ENCODE measurements at places on chromosomes 6 and 20.

DNA sequence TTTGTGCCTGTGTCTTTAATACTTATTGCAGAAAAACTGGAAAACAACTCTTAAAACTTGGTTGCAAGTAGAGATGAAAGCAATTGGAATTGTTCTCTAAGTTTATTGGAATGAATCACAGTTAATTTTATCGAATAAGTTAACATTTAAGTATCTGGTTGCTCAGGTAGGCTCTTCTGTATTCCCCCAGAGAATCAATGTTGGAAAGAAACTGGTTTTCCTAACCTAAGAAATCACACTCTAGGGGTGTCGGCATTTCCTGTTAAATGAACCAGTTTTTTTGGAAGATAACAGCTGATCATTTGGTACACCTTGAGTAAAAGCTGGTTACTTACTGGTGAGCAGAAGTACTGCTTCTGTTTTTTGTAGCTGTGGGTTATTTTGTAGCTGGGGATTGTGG lies 5.2 kb downstream of the TFAP2C start:
- DNase-seq = no peak

DNA sequence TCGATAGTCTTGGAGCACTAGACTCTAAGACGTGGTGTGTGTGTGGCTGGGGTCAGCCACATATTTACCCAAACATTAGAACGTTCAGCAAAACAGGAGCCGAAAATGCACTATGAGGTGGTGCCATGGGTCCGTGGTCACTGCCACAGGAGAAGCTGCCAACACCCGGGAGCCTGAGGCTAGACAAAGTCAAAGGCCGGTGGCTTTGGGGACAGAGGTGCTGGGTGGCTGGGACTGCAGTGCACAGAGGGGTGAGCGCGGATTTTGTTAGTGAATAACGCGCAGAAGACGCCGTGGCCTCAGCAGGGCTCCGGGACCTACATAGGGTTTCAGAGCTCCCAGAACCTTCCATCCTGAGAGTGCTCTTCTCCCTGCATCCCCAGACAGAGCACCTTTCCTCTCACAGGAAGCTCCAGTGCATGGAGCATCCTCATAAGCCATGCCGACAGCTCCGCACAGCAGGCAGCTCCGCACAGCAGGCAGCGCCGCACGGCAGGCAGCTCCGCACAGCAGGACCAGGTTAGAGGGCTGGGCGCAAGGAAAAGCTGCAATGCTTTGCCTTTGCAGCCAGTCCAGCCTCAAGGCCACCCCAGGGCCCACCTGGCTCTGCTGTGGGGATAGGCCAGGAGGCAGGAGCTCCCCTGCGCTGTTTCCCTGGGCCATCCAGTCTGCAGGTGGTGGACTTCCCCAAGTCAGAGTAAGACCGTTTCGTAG lies 304.1 kb downstream of the TAF4 start:
- DNase-seq = no peak

DNA sequence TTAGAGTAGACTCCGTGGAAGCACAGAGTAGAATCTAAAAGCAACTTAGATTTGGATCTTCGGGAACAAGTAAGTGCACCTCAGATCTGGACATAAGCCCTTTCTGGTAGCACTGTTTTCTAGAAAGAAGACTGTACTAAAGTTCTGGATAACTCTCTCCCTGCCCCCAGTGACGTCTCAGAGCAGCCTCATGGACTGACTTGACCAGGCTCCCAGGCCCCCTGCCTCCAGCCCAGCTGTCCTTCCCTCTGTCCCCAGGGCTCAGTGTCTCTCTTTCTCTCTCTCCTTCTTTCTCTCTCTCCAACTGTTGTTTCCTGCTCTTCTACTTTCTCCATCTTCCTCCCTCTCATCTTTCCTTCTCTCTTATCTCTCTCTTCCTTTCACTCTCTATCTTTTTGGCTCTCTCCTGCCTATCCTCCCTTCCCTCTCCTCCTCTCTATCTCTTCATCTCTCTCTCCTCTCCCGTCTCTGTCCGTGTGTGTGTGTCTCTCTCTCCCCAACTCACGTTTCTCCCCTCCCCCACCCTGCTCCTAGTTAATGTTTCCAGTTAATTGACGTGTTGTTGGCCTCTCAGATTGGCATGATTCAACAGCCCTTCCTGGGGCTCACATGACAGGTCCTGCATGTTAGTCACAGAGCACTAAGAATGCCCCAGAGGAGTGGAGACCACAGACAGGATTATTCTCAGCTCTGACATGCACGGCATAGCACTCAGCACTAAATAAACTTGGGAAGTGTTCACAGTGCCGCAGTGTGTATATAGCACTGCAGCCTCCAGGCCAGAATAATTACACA lies 180.4 kb upstream of the FOXQ1 start:
- DNase-seq = no peak

DNA sequence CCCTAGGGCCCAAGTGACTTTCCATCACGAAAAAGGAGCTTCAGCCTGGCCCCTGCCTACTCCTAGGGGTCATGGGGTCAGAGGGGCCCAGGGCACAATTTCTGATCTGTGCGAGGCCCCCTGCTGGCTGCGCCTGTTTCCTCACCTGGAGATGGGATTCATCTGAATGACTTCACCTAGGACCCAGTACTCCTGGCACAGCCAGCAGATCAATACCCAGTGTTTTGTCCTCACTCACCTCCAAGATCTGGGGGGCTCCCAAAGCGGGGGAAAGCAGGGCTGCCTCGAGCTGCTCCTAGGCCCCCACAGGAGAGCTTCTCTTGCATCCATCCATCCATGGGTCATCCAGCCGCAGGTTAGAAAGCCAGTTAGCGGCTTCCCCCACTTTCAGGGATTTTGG lies 33.8 kb downstream of the CD40 start:
- DNase-seq = no peak

GRCh38 chr20:59414936-59415623 lies 114.7 kb downstream of the EDN3 start:
- no peak for DNase-seq

- DNase-seq = no peak
Observed at GRCh38 chr20:57439432-57439831, 48.2 kb downstream of the RBM38 start.

DNA sequence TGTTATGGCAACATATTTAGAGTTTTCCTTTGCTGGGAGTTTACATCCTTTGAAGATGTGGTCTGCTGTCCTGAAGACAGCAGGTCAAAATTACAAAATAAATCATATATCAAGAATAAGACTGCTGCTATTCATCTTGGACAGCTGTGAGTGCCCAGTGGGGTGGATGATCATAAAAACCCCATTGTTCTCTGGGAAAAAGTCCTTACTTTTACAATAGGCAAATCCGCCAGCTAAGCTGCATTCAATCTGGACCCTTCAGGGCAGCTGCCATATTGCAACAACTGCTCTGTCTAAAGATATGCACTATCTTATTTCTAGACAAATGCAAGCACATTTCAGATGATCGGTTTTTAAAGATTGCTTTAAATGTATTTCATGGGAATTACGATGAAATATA lies 19.4 kb downstream of the CASS4 start:
- DNase-seq = no peak

DNA sequence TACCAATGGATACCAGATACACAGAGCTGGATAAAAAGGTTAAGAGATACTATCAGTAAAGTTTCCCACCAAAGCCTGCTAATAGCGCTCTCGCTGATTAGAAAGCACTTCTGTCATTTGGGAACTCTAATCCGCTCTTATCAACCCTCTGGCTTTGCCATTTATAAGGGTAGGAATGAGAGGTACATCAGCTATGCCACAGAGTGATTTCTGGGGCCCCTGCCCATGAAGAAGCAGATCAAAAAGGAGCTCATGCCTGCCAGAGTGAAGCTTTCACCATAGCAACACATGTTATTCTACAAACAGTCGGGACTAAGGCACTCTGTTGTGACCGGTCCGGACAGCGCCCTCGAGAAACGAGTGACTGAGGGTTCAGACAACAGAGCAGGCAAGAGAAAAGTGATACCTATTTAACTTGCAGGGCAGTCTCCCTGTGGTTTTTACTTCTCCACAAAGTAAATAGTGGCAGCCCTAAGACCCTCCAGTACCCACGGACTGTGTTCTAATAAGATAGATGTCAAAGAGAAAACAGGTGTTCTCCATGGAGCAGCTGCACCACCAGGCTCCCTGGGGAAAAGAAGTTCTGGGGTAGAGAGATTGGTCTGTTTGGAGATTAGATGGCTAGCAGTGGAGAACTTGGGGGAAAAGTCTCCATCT lies 5.6 kb downstream of the TRAM2 start:
- no peak for DNase-seq

DNA sequence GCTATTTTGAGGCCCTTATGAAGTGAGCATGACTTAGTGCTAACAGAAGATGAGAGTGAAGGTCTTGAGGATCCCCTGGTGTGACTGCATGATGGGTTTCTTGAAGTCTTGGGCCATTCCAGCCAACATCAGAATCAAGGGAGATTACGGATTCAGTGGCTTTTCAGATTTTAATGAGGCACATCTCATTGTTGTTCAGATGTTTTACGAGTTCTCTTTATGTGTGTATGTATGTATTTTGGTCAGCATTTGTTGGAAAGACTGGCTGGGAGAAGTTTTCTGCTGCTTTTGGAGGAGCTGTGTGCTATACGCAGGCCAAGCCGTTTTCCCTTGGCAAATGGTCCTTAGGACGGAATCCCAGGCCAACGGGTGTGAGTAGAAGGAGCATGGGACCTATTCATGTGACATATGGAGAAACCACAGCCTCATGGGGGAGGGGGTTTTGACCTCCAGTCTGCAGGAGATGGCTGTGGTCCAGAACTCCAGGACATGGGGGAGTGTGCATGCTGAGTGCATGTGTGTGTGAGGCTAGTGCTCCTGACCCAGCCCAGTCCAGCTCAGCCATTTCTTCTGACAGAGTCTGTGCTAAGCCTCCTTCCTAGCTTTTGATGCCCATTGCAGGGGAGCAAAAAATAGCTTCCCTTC lies 35.3 kb downstream of the CHMP4B start:
- DNase-seq = no peak

DNA sequence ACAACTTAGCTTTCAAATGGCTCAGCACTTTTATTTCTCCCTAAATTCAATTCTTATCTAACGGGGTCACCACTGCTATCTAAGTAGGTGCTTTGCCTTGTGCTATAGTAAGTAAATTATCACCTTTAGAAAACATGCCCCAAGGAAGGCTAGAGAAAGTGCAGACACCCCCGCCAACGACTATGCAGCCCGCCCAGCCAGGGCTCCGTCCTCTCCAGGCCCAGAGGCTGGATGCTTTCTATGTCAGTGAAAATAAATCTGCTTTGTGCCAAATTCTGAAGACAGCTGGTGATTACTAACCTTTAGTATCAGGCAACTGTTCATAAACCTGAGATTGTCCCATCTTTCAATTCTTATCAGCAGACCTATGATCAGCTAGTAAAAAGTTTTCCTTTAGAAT lies 14.3 kb downstream of the KIAA0319 start:
- no peak for DNase-seq

DNA sequence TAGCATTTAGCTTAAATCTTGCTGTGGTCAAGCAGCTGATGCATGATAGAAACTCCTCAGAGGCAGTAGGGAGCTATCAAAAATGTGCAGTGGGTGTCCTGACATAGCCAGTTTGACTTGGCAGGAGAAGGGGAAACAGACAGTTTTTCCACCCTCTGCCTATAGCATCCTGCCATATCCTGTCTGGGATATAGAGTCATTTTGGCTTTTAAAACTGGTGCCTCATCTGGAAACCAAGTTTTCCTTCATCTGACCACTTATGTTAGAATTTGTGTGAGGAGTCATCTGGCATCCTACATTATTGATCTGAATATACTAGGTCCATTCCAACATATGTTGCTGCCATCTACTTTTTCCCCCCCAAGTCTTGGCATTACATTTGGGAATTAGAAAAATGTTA lies 284.1 kb downstream of the CD109 start:
- no peak for DNase-seq

GRCh38 chr20:32336918-32337347 lies 21.2 kb upstream of the ASXL1 start:
- no peak for DNase-seq

DNA sequence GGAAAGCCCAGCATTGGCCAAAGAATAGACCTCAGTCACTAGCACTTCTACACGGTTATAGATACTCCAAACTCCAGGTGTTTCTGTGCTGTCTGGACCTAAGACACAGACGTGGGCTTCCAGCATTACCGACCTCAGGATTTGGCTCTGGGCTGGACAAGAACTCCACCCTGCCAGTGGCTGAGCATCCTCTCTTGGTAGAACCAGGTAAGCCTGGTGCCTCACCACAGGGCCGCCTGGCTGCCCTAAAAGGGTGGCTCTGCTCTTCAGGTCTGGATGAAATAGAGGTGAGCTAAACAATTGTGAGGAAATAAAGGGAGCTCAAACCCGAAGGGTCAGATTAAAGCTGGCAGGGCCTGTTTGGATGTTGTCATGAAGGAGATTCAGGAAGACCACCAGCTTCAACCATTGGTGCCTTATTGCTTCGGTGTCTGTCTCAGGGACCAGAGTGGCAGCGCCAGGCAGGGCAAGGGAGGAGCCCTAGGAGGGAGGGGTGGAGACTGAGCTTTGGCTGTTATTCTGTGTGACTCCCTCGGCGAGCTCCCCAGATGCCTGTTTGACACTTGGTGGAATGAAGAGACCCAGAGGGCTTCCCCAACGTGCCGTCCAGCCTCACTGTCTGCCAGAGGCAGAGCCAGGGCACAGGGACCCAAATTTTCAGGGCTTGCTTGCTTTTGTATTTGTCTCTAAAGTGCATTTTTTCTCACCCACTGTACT lies 8.6 kb downstream of the SYNDIG1 start:
- DNase-seq = no peak

DNA sequence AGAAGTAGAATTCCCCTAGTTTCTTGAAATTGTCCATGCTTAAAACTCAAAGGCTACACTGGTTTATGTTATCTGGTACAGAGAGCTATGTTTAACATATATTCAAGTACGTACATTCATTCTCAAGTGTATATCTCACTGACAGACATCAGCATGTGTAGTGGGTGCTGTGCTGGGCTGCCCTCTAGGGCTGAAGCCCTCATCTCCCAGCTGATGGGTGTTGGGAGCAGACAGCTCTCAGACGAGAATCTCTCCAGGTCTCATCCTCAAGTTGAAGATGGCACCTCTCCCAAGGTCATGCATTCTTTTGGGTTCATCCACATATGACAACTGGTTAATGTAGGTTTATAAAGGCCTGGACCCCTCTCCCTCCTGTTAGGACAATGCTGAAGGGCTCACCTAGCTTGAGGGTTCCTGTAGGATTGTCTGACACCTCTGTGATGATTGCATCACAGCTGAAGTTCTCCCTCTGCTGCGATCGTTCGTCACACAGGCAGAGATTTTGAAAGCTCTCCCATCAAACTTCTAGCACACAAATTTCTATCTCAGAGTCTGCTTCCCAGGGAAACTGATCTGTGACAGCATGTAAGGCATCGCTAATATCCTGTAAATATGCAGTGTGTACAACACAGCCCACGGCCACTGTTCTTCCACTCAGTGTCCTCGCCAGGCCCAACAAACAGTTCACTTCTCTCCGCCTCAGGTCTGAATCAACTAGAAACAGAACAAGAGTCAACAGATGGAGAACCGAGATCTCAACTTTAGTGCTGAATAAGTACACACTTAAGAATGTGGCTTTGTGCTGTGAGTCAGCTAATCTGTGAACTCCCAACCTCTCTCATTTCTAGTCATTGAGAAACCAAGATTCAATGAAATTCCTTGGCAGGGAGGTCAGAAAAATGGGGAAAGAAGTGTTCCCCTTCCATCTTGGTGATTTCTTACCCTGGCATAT lies 43.2 kb downstream of the PREP start:
- DNase-seq = no peak

- no peak for DNase-seq
Observed at GRCh38 chr20:48603116-48603818, 224.5 kb downstream of the PREX1 start.

GRCh38 chr6:25504661-25505060 lies 147.4 kb upstream of the SCGN start:
- DNase-seq = no peak

GRCh38 chr20:13687815-13688214 lies 49.1 kb upstream of the TASP1 start:
- no peak for DNase-seq
